ENCODE measurements at places on chromosomes 16 and 17.

- DNase-seq, result no peak
These were observed 23.4 kb downstream of the ACSM1 start for GRCh38 chr16:20673882-20674683.

- DNase-seq, result no peak
These were observed 10.9 kb upstream of the FOXJ1 start for GRCh38 chr17:76151896-76152454.

DNA sequence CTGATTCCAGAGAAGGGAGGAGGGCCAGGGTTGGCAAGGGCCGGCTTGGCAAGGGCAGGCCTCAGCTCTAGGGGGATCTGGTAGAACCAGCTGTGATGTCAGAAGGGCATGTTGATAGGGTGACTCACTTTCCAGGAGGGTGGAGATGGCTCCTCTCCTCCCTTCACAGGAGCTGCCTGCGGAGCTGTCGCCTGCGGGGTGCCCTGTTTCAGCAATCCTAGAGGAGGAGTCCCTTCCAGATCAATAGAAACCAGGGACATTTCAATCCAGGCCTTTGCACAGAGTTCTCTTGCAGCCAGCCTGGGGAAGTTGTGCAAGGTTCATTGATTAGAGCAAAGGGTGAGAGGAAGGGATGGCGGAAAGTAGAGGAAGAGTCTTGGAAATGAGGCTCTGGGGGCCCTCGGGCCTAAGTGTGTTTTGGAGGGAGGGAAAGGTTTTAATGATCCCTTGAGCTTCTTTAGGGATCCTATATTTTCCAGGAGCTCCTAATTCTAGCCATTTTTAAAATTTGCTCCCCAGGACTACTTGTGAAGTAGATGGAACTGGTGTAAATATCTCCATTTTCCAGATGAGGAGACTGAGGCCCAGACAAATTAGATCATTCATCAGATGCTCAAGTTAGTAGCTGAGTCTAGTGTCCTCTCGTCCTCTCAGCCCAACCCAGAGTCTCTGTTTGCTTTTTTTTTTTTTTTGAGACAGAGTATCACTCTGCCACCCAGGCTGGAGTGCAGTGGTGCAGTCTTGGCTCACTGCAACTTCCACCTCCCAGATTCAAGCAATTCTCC is 24.8 kb upstream of the CSNK2A2 start:
- no peak for DNase-seq

DNA sequence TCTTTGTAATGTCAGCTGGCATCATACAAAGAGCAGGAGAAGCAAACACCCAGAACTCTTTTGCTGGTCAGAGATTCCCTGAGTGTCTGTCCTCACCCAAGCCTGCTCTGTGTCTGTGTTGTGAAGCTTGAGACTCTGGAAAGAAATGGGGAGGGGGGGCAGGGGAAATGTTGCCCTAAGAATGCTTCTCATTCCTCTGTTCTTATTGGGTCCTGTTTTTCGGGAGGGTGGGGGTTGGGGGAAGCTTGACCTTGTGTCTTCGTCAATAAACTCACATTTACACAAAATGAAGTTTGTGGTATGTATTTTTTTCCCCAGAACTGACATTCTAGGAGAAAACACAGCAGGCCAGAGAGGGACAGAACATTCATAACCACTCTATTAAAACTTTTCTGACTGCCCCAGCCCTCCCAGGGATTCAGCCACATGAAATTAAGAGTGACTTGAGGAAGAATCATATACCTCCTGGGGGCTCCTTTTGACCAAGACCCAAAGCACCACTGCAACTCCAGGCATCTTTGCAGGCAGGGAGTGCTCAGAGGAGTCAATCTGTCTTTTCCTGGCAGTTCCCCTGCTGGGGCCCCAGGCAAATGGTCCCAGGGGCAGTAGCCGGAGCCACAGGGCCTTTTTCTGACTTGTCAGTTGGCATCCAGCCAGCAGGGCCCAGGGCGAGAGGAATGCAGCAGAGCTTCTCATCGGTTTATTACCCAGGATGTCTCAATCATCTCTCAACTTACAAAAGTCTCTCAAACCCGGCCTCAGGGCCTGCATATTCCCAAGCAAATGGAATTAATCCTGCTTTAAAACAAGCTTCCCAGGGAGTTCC is 5.1 kb upstream of the RASL10B start:
- DNase-seq, result peak; percentile 35
